ENCODE measurements at places on chromosomes 11 and 22. TPM values are rescaled to one million over a fixed set of nuclear protein-coding genes. Genes with fewer than 3 reads are reported as not detected.
A peak's percentile ranks its signal among the peaks of the same experiment; 100 is the strongest.

DNA sequence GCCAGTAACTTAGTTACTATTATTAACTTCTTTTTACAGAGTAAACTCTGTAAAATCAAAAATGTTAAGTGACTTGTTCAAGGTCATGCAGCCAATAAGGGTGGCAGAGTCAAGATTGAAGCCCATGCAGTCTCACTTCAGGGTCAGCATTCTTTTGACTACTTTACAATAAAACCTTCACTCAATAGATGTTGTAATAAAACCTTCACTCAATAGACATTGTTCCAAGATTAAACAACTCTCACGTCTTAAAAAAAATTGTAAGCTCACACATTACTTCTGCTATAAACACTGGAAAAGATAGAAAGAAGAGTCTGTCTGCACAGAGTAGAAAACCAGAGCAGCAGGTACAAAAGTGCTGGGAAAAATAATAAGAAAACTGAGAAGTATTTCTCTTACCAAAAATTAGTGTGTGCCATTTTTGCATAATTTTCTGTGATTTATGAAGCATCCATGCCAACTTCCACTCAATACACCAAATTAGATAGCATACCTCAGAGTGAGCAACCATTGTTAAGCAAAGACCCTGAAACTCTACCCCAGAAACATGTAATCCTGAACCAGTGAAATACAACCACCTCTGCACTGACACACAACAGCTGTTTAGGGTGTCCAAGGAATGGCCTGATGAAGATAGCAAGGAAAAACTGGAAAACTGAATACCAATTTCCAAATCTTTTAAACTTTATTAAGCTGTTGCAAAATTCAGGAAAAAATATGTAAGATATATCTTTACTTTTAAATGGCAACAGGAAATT, 4.9 kb upstream of the SOX6 start:
- no peak for DNase-seq

Gene TIGD3
- total RNA-seq, result 1.7 TPM

GRCh38 chr11:21634956-21635355, 557.9 kb upstream of the ANO5 start:
- DNase-seq, result no peak

Gene FAM181B
- total RNA-seq, result 0.02 TPM

GRCh38 chr11:74744277-74744676, 4.4 kb upstream of the RNF169 start:
- DNase-seq, result peak; percentile 27

Gene OR5B21
- total RNA-seq, result not detected

GRCh38 chr11:39459606-39460005, 1999.8 kb downstream of the LRRC4C start:
- no peak for DNase-seq

DNA sequence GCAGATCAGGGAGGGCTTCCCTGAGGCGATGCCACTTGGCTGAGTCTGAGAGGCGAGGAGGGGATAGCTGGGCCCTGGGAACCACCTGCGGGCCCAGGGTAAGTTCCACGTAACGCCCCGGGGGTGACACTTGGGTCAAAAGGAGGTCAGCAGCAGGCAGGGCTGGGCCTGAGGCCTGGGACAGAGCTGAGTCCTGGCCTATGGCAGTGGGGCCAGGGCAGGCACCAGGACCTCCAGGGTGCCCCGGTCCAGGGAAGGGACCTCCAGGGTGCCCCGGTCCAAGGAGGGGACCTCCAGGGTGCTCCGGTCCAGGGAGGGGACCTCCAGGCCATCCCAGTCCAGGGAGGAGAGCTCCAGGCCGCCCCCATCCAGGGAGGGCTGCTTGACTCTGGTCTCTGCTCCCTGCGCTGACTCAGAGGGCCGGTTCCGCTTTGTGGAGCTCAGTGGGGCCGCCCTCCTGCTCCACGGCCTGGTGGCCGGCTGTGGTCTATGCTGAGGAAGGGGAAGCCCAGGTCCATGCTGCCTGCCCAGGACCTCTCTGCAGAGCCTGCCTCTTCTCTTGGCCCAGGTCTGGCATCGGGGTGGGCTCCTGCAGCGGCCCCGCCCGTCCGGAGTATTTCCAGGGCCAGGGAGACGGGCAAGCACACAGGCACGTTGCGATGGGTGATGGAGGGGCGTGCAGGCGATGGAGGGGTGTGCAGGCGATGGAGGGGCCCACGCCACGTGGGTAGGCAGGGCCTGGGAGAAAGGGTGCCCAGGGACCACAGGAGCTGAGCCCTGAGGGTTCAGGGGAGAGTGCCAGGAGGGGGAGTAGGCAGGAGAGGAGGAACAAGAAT, 19.5 kb upstream of the WNT7B start:
- peak; percentile 78 for DNase-seq

- DNase-seq, result no peak
These were observed 85.5 kb downstream of the AMBRA1 start for GRCh38 chr11:46508360-46508759.

- no peak for DNase-seq
These were observed at the start of gene SPON1 for GRCh38 chr11:13962562-13963168. Gene SPON1, plus strand, starts transcription at chr11:13962723. Its CDS starts 182 bp downstream, at chr11:13962905.
